ENCODE measurements at places on chromosomes 3 and 15.

- DNase-seq: no peak
These were observed 43.1 kb downstream of the SCAP start for GRCh38 chr3:47432673-47433072.

GRCh38 chr15:88974392-88974791 lies 61.2 kb upstream of the MFGE8 start:
- no peak for DNase-seq

DNA sequence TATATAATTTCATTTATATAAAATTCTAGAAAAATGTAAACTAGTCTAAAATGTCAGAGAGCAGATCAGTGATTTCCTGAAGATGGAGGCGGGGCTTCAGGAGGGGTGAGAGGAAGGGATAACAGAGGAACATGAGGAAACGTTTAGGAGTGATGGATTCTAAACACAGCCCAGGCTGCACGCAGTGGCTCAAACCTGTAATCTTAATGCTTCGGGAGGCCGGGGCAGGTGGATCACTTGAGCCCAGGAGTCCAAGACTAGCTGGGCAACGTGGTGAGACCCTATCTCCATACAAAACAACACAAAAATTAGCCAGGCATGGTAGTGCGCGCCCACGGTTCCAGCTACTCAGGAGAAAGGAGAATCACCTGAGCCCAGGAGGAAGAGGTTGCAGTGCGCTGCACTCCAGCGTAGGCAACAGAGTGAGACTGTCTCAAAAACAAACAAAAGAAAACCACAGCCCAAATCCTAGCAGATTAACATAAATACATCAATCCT lies 18.0 kb upstream of the IQCF1 start:
- no peak for DNase-seq

GRCh38 chr15:51332206-51333147 lies 5.9 kb downstream of the CYP19A1 start:
- DNase-seq: no peak

DNA sequence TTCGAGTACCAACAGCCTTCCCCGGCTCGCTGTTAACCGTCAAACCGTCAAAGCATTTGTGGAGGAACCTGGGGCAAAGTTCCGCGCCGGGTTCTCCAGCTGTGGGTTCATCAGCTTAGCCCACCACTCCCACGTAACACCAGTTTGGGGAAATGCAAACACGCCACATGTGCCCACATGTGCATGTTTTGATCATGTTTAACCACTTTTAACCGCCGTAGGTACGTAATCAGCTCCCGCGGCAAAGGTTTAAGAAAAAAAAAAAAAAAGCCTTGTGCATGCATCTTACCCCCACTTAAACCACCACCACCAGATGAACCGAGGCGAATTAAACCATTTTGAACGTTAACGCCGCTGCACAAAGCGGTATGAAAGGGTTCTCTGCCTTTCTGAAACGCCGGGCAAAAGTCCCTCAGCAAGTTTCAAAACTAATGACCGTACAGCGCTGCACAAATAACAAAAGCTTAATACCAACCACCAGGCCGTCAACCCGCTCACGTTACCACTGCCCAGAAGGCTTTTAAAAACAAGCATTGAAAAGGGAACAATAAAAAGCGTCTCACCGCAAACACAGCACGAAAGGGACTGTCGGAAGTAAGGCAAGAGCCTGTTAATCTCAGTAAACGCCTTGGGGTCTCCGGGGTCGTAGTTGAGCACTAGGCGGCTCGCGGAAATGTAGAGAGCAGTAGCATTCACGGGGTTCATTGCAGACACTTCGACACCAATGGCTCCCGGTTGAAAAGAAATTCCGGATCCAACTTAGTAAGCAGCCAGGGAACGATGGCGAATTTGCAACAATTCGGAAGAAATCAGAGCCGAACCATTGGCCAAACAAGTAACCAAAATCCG lies 1.5 kb downstream of the MSL2 start:
- peak; percentile 22 for DNase-seq

DNA sequence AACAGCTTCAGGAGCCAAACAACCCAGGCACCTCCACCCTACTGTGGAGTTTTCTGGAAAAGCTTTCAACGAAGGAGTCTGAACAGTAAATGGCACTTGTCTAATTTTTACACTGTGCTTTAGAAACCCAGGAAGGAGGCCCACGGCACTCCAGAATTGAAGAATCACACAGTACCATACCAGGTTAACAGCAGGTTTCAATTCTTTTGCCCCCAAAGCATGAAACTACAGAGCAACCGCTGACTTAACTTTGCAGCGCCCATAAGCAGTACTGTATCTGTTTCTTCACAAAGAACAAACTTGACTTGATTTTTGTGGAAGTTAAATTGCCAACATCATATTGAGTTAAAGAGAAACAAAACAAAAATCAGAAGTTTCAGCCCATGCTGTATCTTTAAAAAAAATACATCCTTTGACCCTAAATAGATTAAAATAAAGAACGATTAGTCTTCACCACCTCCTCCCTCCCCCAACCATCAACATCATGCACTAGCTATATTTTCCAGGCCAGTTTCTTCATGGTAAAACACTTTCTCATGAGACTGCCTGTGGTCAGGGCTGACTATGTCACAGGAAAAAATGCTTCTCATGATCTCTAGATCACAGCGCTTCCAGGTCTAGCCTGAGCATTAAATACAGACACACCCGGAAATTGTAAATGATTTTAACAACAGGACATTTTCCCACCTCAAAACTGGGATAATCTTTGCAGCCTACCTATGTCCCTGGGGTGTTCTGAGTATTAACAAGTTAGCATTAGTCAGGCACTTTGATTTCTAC lies 456.3 kb downstream of the FOXP1 start:
- no peak for DNase-seq

- no peak for DNase-seq
These were observed 31.1 kb downstream of the RBM15B start for GRCh38 chr3:51422211-51422610.

GRCh38 chr15:57751177-57751800 lies 44.8 kb downstream of the POLR2M start:
- no peak for DNase-seq

DNA sequence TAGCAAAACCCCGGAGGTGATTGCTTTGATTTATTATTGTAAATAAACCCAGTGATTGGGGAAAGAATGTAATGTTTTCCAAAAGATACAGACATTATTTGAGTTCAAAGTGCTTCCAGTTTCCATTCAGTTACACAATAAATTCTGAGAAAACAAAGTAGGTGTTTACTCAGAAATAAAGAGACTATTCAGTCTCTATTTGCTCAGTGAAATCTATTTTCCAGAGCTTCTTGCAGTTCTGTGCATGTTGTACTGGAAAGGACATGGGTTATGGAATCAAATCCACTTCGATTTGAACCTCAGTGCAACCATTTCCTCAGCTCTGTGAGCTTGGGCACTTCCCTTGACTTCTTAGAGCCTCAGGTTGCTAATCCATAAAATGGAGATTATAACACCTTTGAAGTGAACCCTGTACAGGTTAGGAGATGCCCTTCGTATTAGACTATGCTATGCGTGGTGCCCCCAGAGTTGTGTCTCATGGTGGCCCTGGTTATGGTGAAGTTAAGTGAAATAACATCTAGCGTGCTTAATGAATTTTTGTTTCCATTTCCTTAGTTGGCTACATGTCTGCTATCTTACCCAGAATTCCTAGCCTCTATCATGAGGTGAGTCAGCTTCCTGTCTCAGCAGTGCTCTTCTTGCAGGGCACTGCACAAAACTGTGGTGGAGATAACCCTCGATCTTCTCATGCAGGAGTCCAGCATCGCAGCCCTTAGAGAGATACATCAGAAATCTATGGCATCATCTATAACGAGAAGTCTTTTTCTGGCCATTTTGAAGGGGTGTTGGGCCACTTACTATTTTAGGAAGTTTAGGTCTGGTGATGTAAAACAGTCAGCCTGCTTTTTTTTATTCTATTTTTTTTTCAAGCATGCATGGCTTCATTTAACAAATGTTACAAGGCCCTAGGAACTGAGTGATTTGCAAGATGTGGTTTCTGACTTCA lies 97.7 kb downstream of the RPL39L start:
- no peak for DNase-seq

DNA sequence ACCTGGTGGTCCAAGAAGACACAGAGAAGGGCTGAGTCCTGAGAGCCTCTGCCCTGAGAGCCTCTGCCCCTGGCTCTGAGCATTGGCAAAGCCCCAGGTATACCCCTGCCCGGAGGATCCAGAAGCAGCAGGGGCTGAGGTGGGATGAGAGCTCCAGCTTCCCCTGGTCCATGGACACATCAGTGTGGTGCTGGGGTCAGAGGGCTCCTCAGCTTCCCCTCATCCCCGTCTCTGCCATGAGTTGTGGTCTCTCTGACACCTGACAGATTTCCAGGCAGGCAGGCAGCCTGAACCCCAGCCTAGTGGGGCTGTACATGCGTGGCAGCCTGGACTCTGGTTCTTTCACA lies 3.5 kb upstream of the KLF15 start:
- DNase-seq: no peak

DNA sequence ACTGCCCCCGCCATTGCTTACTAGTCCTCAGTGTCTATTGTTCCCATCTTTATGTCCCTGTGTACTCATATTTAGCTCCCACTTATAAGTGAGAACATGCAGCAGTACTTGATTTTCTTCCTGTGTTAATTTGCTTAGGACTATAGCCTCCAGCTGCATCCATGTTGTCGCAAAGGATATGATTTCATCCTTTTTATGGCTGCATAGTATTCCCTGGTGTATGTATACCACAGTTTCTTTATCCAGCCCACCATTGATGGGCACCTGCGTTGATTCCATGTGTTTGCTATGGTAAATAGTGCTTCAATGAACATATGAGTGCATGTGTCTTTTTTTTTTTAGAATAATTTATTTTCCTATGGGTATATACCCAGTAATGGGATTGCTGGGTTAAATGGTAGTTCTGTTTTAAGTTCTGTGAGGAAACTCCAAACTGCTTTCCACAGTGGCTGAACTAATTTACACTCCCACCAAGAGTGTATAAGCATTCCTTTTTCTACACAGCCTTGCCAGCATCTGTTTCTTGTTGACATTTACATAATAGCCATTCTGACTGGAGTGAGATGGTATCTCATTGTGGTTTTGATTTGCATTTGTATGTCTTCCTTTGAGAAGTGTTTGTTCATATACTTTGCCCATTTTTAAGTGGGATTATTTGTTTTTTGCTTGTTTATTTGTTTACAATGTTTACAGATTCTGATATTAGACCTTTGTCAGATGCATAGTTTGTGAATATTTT lies 53.7 kb downstream of the GALK2 start:
- DNase-seq: no peak

DNA sequence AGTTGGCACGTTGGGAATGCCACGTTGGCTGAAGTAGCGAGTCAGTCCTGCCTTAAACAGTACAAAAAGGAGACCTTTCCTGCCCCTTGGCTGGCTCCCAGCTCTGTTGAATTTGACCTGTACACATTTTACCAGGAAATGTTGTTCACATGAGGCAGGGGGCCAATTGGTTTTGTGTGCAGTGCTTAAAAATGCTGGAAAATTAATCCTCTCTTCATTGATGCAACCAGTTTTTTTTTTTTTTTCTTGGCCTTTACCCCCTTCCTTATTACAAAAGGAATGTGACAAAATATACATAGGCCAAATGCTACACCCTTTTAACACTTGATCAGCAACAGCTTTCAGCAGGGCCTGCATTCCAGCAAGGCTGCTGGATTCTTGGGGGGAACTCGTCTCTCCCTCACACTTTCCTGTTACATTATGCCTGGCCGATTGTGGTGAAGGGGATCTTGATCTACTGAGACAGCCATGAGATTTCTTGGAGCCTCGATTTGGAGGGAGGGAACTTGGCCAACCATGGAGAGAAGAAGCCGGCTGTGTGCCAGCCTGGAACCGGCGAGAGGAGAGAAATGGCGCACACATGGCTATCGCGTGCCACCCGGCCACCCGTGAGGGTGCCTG lies 93.1 kb downstream of the DNASE1L3 start:
- no peak for DNase-seq

All from activated T-helper 1 cell treated with anti-CD3 and anti-CD28 coated beads, Interleukin-2, amount 50 U/mL, for 16 hours (primary cell).